ENCODE measurements at places on chromosomes 3 and 15.

- DNase-seq = no peak
These were observed 1.3 kb downstream of the PSMD2 start for GRCh38 chr3:184300378-184300720.

DNA sequence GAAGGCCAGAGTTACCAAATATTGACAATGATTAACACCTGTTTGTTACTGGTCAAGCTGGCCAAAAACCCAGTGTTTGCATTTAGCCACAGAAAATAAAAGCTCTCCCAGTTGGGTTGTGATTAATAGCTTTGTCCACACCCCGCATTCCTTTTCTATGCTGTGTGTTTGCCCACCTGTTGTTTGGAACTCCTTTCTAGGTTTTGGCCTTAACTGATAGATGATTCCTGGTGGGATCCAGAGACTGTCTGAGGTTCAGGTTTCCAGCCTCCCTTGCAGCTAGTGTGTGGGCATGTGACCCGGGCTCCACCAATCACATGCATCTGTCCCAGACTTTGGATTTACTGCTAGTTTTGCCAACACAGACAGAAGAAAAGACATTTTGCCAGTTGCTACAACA is 83.8 kb downstream of the PTPRG start:
- DNase-seq = no peak

DNA sequence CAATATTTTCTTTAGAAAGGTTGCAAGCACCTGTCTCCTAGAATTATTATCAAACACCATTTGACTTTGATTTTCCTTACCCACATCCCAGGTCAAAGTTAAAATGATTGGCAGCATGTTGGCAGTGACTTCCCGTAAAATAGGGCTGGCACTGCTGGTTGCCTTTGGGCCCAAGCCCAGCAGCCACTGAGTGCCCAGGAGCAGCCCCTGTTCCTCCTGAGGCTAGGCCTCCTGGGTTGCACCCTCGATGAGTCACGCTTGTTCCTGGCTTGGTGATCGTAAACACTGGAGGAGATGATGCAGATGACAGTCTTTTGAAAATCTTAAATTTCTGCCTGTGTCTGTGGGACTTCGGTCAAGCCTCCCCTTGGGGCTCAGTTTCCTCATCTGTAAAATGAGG is 290.0 kb downstream of the TLE3 start:
- no peak for DNase-seq

GRCh38 chr3:184236636-184237035 is 7.3 kb downstream of the VWA5B2 start:
- DNase-seq = no peak

DNA sequence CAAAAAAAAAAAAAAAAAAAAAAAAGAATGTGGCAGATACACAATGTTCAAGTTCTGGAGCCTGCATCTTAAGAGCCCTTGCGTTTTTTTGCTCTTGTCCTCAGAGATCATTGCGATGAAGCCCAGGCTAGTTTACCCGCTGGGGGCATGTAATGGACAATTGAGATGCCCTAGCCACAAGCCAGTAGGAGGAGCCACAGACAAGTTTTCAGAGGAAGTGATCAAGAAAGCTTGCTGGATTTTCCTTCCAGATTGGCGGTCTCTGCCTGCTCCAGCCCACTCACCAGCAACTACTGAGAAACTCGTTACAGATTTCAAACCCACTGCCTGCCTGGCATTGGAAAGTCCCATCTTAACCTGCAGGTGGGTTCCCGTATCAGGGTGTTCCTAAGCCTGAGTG is 192.1 kb upstream of the EOMES start:
- no peak for DNase-seq

DNA sequence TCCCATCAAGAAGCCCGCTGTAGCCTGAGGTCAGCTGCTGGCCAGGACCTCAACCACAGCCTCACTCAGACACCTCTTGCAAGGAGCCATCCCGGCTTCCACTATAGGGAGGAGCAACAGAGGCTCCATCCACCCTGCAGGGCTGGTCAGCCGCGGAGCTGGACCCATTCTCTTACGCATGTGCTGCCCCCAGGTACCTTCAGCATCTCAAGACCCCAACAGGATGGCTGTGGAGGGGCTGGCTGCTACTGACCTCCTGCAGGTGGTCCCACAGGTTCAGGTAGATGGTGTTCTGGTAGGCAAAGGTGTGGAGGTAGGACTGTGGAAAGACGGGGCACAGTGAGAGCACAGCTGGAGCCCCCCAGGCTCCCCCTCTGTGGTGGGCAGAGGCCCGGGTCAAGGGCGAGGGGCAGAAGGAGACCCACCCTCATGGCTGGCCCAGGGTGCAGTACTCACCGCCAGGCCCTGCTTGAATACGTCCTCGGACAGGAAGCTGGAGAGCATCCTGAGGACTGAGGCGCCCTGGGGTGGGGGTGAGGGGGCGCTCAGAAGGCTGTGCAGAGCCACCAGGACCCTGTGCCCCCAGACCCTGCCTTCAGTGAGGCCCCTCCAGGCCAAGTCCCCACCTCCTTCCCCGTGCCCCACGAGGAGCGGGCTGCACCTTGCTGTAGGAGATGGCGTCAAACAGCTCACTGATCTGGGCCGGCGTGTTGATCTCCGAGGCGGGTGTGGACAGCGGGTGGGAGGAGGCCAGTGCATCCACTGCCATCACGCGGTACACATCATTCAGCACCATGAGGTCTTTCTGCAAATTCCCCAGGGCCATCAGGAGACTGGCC is 11.4 kb downstream of the ANPEP start:
- DNase-seq = no peak

DNA sequence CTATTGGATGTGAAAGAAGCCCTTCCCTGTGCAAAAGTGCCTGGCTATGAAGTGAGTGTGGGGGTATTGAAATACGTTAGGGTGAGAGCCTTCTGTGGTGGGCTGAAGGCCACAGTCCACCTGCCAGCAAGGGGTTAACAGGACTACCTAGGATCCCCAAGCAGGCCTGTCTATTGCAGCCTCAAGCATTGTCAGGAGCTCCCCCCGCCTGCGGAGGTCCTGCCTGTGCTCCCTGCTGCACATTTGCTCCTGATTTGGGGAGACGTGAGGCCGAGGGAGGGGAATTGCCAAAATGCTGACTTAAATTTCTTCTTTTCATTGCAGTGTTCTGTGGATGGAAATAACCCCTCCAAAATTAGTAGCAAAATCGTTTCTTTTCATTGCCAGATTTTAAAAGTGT is 56.2 kb downstream of the GABRG3 start:
- DNase-seq = no peak

DNA sequence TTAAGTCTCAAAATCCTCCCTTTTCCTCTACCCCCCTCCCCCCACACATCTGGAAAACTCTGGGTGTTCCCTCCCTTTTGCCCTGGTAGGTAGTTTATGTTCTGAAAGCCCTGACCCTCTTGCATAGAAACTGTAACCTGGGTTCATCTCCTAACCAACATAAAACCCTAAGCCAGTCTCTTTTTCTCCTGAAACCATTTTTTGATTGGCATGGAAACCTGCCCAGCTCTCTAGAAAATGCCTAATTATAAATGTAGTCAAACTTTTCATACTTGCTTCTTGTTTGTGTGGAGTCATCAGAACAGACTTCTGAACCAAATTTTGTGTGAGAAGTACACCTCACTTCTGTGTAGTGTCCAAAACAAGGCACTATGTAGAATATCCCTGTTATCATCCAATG is 1264.4 kb downstream of the SI start:
- no peak for DNase-seq

All from stimulated activated CD8-positive, alpha-beta memory T cell treated with anti-CD3 and anti-CD28 coated beads, Interleukin-15, amount 100 ng/mL, for 4 hours (primary cell).